SK-N-SH treated with all-trans-retinoic acid at 6 μM for 48 hours (cell line): ENCODE measurements at places on chromosomes 6 and 20.

GRCh38 chr6:134720353-134721059 lies 229.4 kb downstream of the ALDH8A1 start:
- peak; percentile 53 for ATAC-seq

- peak; percentile 88 for ATAC-seq
These were observed 7.2 kb downstream of the GCNT2 start for GRCh38 chr6:10528158-10528981.

DNA sequence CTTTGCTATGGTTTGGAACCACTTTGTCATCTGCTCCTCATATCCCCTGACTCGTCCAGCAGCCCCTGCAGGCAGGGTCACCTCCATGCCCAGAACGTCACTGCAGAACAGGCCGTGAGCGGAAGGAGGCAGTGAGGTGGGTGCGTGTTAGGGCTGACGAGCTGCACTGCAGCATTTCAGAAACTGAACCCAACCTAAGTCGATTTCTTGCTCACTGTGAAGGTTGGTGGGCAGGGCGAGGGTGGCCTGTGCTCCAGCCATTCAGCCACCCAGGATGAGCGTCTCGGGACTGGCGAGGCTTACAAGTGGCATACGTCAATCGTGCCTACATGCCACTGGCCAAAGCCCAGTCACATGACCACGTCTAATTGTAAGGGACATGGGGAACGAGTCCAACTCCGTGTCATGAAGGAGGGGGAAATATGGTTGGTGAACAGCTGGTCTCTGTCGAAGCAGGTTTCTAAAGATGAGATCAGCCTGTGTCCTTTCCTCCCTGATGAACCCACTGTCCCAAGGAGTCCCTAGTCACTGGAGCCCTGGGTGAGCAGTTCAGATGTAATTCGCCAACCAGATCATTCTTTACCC lies 289.1 kb downstream of the TAF4 start:
- ATAC-seq, result no peak

- ATAC-seq, result no peak
These were observed 26.3 kb upstream of the FAM50B start for GRCh38 chr6:3822747-3823445.

DNA sequence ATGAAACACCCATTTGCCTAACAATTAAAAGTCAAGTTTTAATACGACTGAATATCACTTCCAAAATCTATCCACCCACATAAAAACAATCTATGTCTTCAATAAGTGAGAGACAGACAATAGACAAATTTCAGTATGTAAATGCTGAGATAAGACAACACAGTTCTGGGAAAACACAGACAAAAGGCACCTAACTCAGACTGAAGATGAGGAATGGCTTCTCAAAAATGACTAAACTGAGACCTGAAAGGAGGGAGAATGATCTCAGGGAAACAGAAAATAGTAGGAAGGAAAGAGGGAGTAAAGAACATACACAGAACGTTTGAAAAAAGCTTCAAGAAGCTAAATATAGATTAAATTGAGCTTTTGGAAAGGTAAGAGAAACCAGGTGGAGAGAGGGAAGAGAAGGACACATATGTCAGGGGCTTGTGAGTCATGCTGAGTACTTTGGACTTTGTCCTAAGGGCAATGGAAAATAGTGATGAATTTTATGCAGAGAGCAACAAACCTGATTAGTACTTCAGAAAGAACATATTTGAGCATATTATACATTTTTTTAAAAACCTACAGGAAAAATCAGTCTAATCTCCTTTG lies 16.1 kb downstream of the LMBRD1 start:
- peak; percentile 59; the same call in 2 of the 3 replicates for ATAC-seq

- peak; percentile 46 for ATAC-seq
These were observed 1.7 kb downstream of the CABLES2 start for GRCh38 chr20:62405108-62405980.

DNA sequence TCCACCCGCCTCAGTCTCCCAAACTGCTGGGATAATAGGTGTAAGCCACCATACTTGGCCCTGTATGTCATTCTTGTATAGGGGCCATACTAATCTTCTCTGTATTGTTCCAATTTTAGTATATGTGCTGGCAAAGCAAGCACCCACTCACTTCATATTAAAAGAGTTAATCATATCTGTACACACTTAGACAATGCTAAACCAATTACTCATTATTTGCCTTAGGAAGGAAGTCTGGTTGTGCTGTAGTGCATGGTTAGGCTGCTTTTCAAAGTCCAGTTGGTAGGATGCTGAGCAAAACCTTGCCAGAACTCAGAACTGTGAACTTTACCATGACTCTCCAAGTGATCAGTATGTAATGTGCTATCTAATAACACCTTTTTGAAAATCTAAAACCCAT lies 88.6 kb downstream of the LIN28B start:
- no peak for ATAC-seq

GRCh38 chr6:107128577-107128976 lies 13.3 kb upstream of the BEND3 start:
- no peak for ATAC-seq

GRCh38 chr6:144321839-144322591 lies 36.9 kb downstream of the UTRN start:
- peak; percentile 32 for ATAC-seq

DNA sequence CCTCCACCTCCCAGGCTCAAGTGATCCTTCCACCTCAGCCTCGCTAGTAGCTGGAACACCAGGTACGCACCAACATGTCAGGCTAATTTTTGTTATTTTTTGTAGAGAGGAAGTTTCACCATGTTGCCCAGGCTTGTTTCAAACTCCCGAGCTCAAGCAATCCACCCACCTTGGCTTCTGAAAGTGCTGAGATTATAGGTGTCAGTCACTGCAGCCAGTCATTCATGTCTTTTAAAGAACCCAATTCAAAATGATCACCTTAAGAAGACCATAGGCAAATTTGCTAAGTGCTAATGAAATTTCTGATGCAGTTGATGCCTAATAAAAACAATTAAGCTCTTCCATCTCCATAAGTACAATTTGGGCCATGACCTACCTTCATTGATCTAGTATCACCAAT lies 2.6 kb upstream of the VNN2 start:
- ATAC-seq, result no peak

GRCh38 chr20:58306421-58307261 lies 2.9 kb upstream of the RAB22A start:
- ATAC-seq, result no peak

DNA sequence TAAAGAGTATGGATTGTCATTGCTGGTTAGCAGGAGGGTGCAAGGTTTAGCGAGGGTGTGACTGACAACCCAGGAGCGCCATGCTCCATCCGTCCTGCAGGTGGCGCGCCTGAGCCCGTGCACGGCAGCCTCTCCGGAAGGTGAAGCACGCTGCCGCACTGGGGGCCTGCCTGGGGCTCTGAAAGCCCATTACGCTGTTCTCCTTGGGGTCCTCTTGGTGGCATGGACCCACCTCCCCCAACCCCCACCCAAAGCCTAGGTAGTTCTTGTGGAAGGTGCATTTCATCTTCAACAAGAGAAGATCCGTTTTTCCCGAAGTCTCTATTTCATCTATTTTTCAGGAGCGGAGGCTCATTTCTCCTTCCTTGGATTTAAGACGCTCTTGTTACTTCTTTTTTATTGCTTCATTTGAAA lies 197.4 kb upstream of the KCNG1 start:
- ATAC-seq, result peak; percentile 81

DNA sequence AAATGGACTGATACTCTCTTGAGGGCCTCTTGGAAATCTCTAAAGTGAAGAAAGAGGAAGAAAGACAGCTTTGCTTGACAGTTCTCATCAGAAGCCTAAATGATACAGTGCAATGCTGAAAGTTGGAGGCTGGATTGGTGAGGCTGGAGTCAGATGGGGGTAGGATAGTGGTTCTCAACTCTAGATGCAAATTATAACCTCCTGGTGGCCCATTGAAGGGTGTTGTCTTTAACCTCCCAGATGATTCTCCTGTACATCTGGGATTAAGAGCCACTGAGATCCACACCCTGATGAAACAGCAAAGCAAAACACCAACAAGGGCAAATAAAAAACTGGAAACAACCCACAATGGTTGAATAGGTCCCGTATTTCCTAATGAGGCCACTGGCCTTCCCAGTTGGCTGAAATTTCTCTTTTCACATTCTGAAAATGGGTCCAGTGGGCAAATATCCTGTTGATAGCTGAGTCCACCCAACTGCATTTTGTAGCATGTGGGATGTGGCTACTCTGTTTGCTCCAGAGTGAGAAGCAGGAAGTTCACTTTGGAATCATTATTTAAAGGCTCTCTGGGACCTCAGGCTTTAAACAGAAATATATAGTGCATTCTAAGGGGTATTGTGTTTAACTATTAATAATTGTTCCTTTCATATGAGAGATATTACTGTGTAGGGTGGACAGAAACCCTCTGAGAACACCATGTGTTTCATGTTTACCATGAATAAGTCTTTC lies 208.1 kb downstream of the SOX4 start:
- no peak for ATAC-seq

GRCh38 chr6:16841241-16841640 lies 80.0 kb upstream of the ATXN1 start:
- ATAC-seq, result no peak

- ATAC-seq, result peak; percentile 58
These were observed 83.8 kb downstream of the SASH1 start for GRCh38 chr6:148426317-148426977.

DNA sequence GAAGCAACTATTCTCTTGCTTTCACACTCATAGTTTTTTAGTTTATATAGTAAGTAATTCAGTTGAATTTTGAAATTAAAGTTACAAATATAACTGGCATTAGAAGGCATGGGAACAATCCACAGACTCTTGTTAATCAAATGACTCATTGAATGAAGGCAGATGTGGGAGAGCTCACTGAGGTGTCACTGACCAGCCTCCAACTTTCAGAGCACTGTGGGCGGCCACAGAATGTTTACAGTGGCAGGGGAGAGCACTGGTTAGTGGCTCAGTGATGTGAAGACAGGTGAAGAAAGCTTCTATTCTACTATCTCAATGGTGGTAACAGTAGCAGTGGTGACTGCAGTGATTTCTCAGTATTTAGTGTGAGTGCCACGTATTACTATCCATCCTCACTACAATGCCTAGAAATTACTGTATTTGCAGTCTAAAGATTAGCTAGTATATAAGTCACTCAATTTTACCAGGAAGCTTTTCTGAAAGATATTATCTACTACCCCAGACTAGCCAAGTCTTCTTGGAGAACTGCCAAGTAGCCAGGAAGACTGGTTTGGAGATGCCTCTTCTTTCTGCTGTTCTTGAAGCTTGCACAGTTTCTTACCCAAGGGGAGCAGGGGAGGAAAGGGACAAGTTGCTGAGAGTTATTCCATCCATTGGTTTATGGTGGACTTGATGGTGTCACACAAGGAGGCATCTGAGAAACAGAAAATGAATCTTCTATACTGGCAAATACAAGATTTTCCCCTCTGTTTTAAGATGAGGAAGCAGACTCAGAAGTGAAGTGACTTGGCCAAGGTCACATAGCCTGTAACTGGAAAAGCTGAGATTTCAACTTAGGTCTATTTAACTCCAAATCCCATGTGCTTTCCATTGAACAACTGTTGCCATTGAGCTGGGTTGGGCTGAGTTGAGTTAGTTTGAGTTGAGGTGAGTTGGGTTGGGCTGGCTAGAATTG lies 231.2 kb downstream of the ANKRD60 start:
- peak; percentile 66 for ATAC-seq

DNA sequence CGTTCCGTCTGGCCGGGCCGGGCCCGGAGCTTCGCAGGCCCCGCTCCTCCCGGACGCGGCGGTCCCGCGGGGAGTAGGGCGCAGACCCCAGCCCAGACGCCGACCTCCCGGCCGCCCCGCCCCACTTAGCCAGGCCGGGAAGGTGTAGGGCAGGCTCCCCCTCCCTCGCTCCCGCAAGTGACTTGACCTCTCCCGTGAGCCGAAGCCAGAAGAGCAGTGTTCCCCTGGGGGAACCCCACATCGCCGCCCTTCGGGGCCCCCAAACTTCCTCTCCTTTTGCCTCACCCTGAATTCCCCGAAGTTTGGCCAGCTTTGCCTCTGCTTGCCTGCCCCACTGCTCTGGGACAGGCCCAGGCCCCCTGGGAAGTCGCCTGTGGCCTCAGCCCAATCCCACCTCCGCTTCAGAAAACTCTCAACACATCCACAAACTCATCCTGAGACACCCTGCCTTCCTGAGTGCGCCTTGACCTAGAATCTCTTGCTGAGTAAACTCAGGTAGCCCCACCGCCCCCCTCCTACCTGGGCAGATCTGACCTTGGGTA lies 524 bp upstream of the NOL4L start:
- ATAC-seq, result no peak

- ATAC-seq, result no peak
These were observed 979.6 kb upstream of the MAP3K7 start for GRCh38 chr6:91566467-91566866.

GRCh38 chr6:167846997-167847606 lies 20.4 kb downstream of the AFDN start:
- ATAC-seq, result peak; percentile 86

DNA sequence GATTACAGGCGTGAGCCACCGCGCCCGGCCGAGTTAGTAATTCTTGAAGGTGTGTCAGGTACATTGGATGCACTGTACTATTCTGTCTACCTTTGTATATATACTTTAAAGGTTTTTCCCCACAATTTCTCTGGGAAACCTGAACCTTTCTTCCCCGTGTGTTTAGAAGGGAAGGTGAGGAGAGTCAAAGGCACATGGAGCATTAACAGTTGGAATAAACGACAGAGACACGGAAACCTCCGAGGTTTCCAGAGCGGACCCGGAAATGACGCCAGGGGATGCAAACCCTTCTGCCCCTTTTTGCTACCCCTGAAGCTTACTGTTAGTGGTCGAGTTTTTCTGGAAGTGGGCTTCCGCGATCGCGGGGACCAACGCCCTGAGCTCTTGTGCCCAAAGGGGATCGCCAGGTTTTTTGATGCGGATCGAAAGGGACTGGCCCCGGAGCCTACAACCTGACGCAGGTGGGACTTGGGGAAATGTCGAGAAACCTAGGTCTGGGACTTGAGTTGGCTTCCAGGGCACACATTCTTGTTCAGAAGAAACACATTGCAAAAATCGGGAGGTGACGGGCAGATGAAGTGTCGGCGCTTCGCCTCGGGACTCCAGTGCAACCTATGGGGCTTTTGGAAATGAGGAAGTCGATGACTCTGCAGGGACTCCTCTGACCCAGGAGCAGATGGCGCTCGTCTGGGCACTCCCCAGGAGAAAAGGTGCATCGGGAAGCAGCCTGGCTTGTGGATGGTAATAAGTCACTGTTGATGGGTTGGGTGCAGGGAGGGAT lies 218.2 kb downstream of the OR2B2 start:
- ATAC-seq, result peak; percentile 80

DNA sequence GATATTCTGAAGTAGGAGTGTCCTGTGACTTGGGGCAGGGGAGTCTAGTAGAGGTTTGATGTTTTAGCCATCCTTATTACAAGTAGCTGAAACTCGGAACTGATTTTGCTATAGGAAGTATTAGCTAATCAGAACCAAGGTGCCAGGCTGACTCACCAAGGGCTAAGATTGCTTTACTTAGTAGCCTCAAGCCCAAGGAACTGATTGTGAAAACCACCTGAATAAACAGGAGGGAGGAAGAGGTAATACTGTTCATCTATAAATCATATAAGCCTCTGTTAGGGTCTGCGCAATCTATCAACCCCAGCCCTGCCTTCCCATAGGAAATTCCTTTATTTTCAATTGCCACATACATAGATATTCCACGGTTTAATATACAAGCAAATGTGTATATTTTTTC lies 54.4 kb downstream of the GNAS start:
- peak; percentile 9; the same call in 1 of the 3 replicates for ATAC-seq

- ATAC-seq, result no peak
These were observed 42.7 kb downstream of the MAFB start for GRCh38 chr20:40646361-40646760.
